ENCODE measurements at places on chromosomes 6 and 20. TPM values are rescaled to one million over a fixed set of nuclear protein-coding genes. Genes with fewer than 3 reads are reported as not detected.

Gene COL12A1
- polyA plus RNA-seq, result 2.1 TPM

Gene ISM1
- polyA plus RNA-seq, result 0.60 TPM

Gene SLCO4A1
- 26.3 TPM for polyA plus RNA-seq

Gene CDH4
- polyA plus RNA-seq, result 0.06 TPM

Gene PSMB9
- 81.1 TPM for polyA plus RNA-seq

Gene GRM1
- polyA plus RNA-seq, result not detected

Gene ARFRP1
- polyA plus RNA-seq, result 39.1 TPM

Gene SMIM8
- polyA plus RNA-seq, result 4.8 TPM

Gene DDO
- 0.96 TPM for polyA plus RNA-seq

Gene SNAP25
- 0.60 TPM for polyA plus RNA-seq

Gene OR14J1
- not detected for polyA plus RNA-seq

- DNase-seq, result no peak
Observed at GRCh38 chr6:2641044-2641725, 109.5 kb downstream of the MYLK4 start.

DNA sequence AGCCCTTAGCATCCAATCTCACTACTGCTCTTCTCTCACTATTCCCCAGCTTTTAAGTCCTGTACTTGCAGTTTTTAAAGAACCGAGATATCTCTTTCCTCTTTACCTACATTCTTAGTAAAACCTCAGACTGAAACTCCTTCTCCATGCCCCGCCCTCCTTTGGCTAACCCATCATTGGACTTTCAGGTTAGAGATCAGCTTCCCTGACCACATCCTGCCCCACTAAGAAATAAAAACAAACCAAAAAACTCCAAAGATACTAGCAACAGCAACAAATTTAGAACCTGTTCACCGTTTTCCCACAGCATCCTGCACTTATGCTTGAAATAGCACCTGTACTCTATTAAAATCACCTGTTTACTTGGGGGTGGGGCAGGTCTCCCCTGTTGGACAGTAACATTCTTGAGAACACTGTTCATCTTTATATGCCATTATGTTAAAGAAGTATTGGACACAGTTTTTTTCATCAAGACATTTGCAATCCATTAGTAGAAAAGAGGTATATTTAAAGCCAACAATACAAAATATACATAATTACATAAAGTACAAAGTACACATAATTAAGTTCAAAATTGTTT is 16.3 kb upstream of the SMAP1 start:
- DNase-seq, result no peak

- no peak for DNase-seq
Observed at GRCh38 chr6:43856005-43856765, 86.2 kb downstream of the VEGFA start.

GRCh38 chr20:2729251-2729713 is 36.7 kb downstream of the EBF4 start:
- DNase-seq, result no peak

- DNase-seq, result no peak
Observed at GRCh38 chr6:118528129-118528528, 20.0 kb upstream of the PLN start.

- DNase-seq, result no peak
Observed at GRCh38 chr6:157498817-157499216, 117.8 kb downstream of the ZDHHC14 start.

- DNase-seq, result no peak
Observed at GRCh38 chr20:45368221-45368980, 5.4 kb downstream of the SYS1 start.

DNA sequence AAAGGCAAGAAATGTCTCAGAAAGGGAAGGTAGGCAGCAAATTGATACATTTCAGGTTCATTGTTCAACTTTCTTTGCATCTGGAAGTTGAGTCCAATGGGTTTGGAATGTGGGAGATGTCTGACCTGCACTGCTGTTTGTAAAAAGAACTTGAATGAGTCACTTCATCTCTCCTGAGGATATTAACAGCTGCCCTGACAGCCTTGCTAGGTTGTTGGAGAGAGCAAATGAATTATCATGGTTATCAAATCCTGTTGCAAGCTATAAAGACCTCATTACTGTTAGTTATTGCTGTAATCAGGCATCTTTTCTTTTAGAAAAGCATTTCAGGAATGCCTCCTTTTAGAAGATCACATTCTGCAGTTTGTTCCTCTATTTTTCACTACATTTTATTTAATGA is 23.0 kb upstream of the FLRT3 start:
- no peak for DNase-seq

GRCh38 chr6:35496036-35496840 is 641 bp downstream of the TEAD3 start:
- peak; percentile 89 for DNase-seq

GRCh38 chr20:13337090-13337784 is 116.2 kb downstream of the ISM1 start:
- DNase-seq, result no peak

DNA sequence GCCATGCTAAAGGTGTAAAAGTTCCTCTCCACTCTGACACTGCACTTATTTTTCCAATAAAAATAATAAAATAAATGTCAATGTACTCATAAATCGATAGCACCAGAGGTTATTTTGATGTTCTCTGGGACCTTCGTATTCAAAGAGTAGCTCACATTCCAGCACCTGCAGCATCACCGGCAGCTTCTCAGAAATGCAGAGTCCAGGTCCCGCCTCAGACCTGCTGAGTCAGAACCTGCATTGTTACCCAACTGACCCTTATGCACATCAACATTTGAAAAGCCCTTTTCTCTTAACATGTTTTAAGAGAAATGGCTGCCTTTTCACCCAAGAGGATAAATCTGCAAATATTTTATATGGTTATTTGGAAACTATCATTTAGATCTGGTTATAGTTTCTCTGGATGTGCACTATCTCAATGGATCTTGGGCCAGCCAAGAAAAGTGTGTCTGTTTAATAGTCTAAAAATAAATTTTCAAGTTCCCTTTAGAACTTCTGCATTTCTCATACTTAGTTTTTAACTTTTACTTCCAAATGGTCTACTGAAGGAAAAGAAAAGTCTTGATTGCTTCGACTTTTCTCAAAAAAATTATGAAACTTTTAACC is 216.2 kb upstream of the PRDM1 start:
- DNase-seq, result no peak

- no peak for DNase-seq
Observed at GRCh38 chr6:30886897-30887255, 2.6 kb downstream of the DDR1 start.

DNA sequence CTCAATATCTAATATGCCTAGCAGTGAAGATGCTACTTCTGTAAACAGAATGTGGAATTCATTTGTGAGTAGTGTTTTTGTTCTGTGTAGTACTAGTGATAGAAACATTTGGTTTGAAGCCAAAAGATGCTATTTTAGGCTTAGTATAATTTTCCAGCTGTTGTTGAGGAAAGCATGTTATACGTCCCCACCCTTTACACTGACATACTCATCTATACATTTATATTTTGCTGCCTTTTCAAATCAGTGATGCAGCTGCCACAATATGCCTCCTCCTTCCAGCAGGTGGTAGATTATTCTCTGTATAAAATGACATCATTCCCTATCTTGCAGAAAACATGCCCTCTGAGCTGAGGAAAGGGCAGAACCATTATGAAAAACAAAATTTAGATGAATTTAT is 1217.6 kb upstream of the GJE1 start:
- no peak for DNase-seq

DNA sequence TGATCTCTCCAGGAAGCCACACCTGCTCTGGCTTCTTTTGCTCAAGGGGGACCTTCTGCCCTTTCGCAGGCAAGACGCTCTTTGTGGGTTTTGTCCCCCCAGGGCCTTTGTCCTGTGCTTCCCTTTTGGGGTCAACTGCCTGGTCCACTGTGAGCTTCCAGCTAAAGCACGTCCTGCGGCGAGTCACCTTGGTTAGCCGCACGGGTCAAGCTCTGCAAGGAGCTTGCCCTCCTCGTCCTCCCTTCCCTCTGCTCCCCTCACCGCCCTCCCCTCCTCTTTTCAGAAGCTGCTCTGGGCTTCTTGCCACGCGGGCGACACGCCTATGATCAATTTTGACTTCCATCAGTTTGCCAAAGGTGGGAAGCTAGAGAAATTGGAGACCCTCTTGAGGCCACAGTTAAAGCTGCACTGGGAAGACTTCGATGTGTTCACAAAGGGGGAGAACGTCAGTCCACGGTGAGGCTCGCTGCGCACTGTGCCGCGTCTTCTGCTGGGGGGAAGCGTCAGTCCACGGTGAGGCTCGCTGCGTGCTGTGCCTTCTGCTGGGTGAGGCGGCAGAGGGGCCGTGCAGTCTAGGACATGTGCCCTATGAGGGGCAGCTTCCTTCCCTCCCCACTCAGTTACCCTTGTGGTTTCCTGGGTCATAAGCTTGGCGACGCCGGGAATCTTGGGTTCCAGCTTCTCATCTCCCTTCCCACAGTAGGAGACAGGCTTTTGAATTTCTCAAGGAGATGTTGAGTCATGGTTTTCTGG is 80.2 kb downstream of the SYNJ2 start:
- no peak for DNase-seq

- DNase-seq, result peak; percentile 90
Observed at GRCh38 chr6:157322792-157323254, 496 bp downstream of the TMEM242 start.

DNA sequence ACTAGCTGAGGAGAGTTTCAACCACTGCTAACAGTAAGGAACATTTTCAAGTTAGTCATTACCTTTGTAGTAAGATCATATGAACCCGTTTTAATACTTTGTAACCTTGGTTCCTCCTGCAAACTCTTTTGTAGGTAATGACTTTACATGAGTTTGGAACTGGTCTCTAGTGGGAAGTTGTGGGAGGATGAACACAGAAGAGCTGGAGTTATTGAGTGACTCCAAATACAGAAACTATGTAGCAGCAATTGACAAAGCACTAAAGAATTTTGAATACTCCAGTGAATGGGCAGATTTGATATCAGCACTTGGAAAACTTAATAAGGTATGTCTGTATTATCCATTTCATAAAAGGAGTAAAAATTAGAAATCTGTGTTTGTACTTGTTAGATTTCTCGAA is 29.3 kb downstream of the DOP1A start:
- no peak for DNase-seq

DNA sequence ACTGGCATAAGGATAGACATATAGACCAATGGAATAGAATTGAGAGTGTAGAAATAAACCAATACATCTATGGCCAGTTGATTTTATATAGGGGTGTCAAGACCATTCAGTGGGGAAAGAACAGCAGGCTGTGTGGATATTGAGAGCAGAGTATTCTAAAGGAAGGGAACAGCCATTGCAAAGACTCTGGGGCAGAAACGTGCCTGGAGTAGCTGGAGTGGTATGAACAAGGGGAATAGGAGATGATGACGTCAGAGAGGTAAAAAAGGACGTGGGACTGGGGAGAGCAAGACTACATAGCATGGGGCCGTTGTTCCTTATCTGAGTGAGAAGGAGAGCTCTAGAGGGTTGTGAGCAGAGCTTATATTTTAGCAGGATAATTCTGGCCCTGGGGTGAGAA is 85.2 kb downstream of the TOX2 start:
- no peak for DNase-seq

DNA sequence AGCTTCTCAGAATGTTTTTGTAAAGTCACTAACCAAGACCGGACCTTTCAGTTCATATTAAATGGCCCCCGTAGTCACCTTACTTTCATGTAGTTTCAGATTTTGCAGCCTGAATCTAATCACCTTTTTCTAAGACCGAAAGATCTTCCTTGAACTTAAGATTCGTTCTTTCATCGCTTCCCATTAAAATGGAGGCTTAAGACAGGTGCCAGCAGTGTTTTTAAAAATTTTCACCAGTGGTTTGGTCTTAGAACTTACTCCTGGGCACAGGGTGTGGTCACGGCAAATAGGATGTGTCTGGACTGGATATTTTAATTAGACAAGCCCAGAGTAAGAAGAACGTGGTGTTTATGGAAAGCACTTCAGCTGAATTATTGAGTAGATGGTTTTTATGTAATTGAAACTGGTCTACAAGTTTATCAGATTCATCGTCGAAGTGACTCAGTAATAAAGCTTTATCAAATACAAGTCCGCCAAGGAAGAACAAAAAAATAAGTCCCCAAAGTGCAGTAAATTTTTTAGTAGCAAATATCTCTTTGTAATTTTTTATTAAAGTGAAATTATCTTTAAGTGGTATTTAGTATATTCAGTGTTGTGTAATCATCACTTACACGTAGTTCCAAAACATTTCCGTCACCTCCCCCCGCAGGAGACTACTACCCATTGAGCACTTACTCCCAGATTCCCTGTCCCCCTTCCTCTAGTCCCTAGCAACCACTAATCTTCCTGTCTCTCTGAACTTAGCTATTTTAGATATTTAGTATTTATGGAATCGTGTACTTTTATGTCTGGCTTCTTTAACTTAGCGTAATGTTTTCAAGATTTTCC is 868 bp downstream of the SRSF3 start:
- DNase-seq, result peak; percentile 84

DNA sequence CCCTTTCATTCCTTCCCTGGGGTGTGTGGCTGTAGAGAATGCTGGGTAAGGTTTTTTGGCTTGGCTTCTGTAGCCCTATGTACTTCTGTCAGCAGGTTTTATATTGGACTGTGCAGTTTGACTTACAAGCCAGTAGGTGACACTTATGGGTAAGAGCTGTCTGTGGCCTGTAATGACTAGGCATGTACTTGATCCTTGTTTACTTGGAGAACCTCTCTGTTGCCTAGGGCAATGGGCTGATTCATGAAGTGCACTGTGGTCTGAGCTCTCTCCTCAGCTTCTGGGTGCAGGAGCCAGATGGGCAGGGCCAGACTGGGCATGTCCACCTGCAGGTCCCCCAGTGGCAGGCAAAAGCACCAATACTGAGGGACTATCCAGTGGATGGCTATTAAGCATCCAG is 544.6 kb downstream of the ADGRB3 start:
- no peak for DNase-seq

- DNase-seq, result no peak
Observed at GRCh38 chr20:12453711-12454110, 536.0 kb downstream of the BTBD3 start.

GRCh38 chr6:120764312-120764711 is 570.0 kb downstream of the TBC1D32 start:
- no peak for DNase-seq

GRCh38 chr6:12393100-12393499 is 102.9 kb downstream of the EDN1 start:
- no peak for DNase-seq

GRCh38 chr20:4007383-4008025 is 7.9 kb downstream of the RNF24 start:
- DNase-seq, result no peak

GRCh38 chr20:59247731-59248684 is 52.4 kb upstream of the EDN3 start:
- no peak for DNase-seq

- DNase-seq, result no peak
Observed at GRCh38 chr6:34993213-34993612, 104.2 kb downstream of the ANKS1A start.

- no peak for DNase-seq
Observed at GRCh38 chr20:64158346-64159285, 5.6 kb upstream of the MYT1 start.

DNA sequence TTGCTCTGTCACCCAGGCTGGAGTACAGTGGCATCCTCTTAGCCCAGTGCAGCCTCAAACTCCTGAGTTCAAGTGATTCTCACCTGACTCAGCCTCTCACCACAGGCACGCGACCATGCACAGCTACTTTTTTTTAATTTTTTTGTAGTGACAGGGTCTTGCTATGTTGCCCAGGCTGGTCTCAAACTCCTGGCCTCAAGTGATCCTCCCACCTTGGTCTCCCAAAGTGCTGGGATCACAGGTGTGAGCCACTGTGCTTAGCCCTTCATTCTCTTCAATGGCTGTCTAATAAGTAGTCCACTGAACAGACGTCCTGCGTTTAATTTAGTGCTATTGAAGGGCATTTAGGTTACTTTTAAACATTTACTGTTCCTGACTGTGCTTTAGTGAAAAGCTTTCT is 27.3 kb downstream of the KDM1B start:
- no peak for DNase-seq
